ENCODE measurements at places on chromosomes 2 and 18.

GRCh38 chr2:206983161-206983859 lies 44.0 kb downstream of the CPO start:
- no peak for DNase-seq

DNA sequence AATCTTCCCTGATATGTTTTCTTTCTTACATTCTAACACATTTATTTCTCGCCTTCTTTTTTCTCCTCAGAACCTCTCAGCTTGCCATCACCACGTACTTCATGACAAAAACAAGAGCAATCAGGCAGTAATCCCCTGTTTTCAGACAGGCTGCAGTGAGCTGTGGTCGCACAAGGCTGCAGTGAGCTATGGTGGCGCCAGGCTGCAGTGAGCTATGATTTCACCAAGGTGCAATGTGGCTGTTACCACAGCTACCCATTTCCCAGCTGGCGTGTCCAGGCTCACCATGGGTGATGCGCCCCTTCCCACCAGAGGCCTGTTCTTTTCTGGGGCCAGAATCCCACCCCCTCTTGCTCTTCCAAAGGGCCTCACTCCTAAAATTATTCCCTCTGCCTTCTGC lies 25.8 kb downstream of the TCF23 start:
- DNase-seq: no peak

- DNase-seq: no peak
Measured at GRCh38 chr2:158458617-158458920, 1.8 kb downstream of the PKP4 start.

DNA sequence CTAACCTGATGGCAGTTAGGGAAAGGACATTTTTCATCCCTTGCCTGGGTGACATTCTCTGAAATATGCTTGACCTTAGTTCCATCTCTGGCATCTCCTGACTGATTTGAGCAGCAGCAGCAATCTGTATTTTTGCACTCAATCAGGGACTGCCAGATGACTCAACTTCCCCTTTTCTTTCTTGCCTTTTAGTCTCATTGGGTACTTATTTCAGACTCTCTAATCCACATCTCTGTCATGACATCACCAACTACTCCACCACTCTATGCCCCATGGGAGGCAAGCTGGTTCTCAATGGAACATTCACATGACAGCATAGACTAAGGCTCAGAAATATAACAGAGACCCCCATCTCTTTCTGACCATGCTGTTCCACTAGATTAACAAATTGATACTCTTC lies 254.2 kb downstream of the RIT2 start:
- DNase-seq: no peak

Data from NCI-H2029 (cell line).